ENCODE measurements at places on chromosomes 4 and X.

DNA sequence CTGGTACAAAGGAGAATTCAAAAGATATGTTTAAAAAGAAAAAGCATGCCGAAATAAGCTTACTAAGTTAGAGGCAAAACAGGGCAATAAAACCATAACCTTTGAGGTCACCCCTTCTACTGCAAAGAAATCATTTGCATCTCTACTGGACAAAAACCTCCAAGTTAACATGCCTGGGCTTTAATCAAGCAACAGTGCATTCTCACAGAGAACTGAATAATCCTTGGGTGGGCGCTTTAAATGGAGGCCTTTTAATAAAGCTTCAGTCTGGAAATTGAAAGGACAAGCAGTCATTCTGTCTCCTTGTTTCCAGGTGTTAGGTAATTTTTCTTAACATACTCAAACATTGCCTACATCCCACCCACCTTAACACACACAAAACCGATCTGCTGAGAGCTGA, 34.6 kb upstream of the SMS start:
- no peak for DNase-seq

DNA sequence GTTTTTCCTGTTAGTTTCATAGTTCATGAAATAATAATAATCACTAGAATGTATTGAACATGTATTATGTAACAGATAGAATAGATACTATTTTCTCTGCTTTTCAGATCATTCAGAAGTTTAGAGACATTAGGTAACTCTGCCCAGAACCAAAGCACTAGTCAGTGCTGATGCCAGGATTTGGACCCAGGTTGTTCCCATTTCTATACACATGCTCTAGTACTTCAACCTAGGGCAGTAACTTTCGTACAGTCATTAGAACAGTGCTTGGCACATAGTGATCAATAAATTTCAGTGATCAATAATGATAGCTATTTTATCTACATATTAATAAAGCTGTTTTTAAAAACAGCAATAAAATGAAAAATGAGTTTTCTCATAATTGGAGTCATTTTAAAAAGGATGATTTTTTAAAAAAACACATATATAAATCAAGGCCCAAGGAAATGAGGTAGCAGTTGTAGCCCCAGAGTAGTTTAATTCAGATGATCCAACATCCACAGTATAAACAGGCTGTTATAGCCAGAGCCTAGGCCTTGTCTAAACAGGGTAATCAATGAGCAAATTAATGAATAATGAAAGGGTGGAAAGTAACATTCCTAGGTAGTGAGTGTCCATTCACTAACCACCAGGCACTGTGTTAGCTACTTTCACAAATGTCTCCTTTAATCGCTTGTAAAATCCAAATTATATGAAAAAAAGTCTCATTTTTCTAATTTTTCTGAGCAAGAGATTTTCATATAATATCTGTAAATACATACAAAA, 25.6 kb downstream of the TXK start:
- no peak for DNase-seq

DNA sequence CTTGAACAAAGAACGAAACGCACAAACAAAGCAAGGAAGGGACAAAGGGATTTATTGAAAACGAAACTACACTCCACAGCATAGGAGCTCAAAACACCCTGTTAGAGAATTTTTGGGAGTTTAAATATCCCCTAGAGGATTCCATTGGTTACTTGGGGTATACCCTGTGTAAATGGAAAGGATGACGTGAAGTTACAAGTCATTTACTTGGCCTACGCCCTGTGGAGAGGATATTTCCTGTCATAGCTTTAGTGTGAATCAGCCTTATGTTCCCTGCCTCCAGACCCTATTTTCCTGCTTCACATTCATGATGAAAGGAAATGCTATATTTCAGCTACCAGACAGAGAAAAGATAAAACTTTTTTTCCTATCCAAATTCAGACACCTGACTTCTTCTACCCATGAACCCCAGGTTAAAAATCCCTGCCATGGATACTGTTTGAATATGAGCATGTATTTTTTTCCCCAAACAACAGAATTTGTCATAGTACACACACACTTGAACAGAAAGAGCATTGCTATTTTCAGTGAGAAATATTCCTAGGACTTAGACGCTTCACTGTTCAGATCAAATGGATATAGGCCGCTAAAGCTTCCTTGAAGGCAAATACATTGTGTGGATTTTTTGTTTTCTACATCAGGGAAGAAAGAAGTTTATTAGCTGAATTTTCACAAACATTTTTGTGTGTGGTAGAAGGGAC, 20.4 kb downstream of the PIN4 start:
- DNase-seq, result no peak

- DNase-seq, result peak; percentile 58
Measured at GRCh38 chr4:101345596-101346350, 1.6 kb downstream of the PPP3CA start.

DNA sequence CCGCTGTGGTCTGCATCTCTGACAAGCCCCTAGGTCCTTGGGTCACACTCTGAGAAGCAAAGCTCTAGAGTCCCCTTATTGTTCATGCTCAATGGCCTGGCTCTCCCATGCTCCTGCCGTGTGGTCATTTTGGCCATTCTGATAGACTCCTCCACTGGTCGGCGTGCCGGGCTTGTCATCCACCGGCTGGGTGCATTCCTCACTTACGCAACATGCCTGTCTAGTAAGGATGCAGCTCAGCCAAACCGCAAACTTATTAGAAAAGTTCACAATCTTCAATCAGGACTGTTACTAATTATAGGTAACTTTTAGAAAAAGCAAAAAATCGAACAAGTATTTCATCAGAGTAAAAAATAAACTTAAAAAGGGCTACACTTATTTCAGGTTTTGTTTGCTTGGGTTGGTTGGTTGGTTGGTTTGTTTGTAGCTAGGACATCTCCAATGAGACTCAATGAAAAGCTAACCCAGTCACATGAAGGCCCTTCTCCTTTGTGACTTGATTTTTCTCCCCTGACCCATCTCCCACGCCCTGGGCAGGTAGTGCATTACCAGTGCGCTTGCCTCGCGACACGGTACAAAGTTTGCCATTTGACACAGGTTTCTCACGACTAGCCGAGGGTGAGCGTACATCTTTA, 41.0 kb downstream of the IRF2 start:
- no peak for DNase-seq

DNA sequence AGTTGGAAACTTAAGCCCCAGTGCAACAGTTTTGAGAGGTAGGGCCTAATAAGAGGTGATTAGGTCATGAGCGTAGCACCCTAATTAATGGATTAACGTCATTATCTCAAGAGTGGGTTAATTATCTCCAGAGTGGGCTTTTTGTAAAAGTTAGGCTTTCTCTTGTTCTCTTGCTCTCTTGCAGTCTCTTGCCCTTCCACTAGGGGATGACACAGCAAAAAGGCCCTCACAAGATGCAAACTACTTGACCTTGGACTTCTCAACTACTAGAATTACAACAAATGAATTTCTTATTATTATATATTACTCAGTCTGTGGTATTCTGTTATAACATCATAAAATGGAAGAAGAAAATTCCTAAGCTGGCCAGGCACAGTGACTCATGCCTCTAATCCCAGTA, 22.1 kb upstream of the NDST3 start:
- no peak for DNase-seq

- no peak for DNase-seq
Measured at GRCh38 chrX:133646719-133647116, 231.4 kb upstream of the GPC4 start.

- DNase-seq, result peak; percentile 41
Measured at GRCh38 chr4:140861359-140862176, 105.4 kb upstream of the TBC1D9 start.

DNA sequence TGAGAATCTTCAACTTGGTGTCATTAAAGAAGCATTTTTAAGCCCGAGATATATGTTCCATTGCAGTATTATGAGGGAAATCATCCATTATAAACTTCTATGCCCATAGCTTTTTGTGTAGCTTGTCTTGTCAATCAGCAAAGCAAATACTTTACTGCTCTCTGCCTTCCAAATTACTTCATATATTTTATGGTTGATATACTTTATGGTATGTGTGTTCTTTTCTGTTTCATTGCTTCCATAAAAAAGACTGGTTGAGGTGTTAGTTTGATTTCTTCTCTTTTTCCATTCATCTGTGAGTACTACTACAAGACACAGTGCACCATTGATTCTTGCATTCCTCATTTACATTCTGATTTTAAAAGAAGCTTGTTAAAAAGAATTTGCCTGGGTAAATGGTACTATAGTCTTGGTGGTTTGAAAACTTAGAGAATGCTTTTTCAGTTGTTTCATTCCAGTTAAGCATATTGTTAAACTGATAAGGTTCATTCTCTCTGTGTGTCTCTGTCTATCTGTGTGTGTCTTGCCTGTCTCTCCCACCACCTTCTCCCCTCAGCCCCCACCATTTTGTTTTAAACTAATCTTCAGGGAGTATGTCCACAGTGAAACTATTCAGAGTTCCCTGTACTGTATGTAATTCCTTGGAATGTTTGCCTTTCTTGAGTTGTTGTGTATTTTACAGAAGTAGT, 27.1 kb downstream of the STAG2 start:
- DNase-seq, result no peak

GRCh38 chr4:181971973-181972372, 271.2 kb upstream of the TENM3 start:
- no peak for DNase-seq

- DNase-seq, result no peak
Measured at GRCh38 chr4:129929052-129929451, 833.1 kb downstream of the C4orf33 start.

DNA sequence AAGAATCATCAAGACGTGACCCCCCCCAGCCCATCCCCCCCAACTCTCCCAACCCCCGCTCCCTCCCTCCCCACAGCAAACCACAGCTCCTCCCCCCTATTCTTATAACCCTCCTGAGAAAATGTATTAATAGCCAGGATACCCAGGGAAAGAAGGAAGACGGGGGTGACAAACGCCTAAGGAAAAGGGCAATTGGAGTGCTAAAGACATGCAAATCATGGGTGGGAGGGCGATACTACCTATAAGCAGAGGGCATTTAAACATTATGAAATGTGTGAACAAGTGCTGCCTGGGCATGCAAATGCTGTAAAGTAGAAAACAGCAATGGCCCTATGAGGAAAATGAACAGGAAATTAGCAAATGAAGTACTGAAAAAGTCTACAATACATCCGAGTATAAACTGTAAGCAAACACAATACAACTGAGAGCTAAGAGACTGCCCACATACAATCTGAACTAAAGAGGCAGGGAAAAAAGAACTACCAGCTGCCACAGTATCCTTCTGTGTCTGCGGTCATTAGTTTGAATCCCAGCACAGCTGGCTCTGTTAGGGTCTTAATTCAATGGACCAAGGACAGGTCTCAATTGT, 2.4 kb downstream of the CXXC4 start:
- DNase-seq, result no peak

- DNase-seq, result no peak
Measured at GRCh38 chr4:149161247-149161646, 654.4 kb downstream of the IQCM start.

- DNase-seq, result no peak
Measured at GRCh38 chr4:142150483-142150882, 514.1 kb downstream of the IL15 start.

DNA sequence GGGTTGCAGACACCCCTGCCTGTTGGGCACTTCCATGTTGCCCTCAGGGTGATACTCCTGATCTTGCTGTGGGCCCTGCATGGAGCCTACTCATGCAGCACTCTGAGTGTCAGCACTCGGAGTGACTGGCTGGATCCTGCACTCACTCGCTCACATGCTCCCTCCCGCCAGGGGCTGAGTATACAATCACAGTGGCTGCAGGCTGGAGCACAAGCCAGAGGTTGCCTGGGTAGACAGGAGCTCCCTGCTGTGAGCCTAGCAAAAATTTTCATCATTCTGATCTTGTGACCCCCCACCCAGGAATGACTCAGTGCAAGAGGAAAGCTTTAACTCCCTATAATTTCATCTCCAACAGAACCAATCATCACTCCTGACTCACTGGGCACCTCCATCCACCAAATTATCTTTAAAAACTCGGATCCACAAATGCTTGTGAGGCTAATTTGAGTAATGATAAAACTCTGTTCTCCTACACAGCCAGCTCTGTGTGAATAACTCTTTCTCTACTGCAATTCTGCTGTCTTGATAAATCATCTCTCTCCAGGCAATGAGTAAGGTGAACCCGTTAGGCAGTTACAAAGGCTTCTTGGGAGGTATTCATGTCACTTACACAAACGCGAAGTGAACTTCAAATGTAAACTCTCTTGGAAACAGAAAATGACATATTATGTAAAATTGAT, 1180.8 kb upstream of the PABPC4L start:
- no peak for DNase-seq

Measured in CD4-positive, alpha-beta T cell treated with Interleukin-15 for 4 hours (primary cell).